ENCODE measurements at places on chromosomes 5 and 9.

GRCh38 chr5:169745441-169746146 is 108.5 kb downstream of the DOCK2 start:
- DNase-seq: no peak

DNA sequence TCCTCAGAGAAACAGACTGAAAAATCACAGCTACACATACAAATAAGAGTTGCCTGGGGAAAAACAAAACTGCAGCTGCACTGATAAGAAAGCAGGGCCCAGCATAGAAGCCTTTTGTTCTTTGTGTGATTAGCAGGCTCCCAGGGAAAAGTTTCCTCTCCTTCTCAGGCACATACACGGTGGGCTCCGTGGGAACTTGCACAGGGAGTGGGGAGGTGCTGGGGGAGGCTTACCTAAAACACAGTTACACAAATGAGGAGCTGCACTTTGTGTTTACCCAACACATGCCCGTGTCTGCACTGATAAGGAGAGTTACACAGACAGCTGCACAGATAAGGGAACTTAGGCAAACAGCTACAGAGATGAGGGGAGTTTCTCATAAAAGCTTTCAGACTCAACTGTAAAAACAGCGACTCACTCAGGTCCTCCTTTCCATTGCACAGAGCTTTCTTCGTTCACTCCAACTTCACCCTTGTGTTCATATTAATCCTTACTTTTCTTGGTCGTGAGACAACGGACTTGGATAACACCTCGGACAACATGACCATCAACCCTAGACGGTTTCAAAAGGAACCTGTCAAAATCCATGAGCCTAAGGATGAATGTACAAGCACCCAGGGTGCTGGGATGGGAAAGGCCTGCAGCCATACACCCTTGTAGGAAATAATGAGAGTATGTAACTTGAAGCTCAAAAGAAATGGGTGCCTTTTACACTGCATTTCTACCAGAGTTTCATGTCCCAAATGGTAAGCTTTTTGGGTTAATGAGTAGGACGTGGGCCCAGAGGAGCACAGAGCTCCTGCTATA is 50.8 kb downstream of the SERINC5 start:
- no peak for DNase-seq

DNA sequence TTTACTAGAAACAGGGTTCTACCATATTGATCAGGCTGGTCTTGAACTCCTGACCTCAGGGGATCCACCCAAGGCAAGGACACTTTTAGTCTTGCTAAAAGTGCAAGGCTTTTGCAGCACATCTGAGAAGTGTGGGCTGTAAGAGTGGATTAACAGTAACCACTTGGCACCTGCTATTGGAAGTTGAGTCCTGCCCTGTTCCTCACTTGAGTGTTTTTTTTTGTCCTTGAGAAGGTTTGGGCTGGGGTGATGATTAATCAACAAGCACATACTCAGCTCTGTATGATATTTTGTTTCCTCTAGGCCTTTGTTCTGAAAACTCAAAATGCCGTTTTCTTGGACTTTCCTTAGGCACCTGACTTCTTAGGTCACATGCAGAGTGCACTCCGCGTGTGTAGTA is 37.4 kb downstream of the SNX30 start:
- DNase-seq: no peak

GRCh38 chr5:175765858-175766257 is 105.5 kb upstream of the CPLX2 start:
- no peak for DNase-seq

- no peak for DNase-seq
These were observed 377.6 kb downstream of the DNAH5 start for GRCh38 chr5:13566871-13567339.

DNA sequence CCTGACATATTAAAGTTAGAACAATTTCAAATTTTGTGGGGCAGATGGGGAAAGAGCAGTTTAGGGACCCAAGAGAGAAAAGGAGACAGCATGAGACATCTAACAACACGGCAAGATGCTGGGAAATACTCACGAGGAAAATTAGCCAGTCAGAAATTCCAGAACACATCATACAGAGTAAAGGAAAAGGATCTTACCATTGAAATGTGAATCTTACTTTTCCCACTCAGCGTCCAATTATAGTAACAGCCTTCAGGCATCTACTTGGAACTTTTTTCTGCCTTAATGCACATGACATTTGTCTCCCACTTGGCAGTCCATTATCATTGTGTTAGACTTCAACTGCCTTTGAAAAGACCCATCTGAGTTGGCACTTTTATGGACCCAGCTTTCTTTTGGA is 189.7 kb upstream of the SLC27A6 start:
- DNase-seq: no peak

DNA sequence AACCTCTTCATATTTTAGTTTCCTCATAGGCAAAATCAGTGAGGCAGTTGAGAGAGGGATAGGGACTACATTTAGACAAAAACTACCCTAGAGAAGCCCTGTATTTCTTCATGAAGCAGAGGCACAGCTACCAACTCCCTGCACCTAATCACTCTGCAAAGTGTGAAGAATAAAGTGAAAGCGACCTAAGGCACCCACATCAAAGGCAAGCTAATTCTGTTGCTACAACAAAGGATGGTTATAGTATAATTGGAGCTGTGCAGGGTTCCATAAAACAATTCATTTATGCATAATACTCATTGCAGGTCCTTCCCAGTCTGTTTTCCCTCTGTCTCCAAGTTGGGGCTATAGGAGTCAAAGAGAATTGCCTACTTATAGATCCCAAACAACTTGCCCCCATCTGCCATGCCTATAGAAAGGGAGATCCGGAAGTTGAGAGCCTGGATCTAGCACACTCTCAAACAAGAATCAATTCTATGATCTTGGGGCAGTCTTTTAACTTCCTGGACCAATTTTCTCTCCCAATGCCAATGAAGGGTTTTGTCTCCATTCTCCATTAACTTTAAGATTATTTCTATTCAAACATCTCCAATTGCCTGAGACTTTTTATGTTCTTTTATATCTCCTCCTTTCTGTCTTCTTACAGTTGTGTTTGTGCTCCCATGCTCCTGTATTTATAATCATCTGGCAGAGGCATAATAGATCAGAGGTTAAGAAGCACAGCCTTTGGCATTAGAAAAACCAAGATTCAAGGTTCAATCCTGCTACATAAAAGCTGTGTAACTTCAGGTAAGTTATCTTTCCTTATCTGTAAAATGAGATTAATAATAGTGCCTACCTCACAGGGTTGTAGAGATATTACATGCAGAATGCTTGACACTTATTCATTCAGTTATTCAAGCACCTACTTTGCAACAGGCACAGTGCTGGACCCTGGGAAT is 56.0 kb upstream of the PTGER4 start:
- DNase-seq: peak; percentile 12

GRCh38 chr5:73312872-73313510 is 135.6 kb downstream of the FOXD1 start:
- no peak for DNase-seq

GRCh38 chr9:90799271-90799852 is 2.3 kb upstream of the SYK start:
- no peak for DNase-seq

- no peak for DNase-seq
These were observed 41.1 kb upstream of the TEX48 start for GRCh38 chr9:114722937-114723620.

- no peak for DNase-seq
These were observed 17.3 kb downstream of the PTGES start for GRCh38 chr9:129735546-129735945.

GRCh38 chr9:10678790-10679189 is 66.0 kb upstream of the PTPRD start:
- DNase-seq: no peak

DNA sequence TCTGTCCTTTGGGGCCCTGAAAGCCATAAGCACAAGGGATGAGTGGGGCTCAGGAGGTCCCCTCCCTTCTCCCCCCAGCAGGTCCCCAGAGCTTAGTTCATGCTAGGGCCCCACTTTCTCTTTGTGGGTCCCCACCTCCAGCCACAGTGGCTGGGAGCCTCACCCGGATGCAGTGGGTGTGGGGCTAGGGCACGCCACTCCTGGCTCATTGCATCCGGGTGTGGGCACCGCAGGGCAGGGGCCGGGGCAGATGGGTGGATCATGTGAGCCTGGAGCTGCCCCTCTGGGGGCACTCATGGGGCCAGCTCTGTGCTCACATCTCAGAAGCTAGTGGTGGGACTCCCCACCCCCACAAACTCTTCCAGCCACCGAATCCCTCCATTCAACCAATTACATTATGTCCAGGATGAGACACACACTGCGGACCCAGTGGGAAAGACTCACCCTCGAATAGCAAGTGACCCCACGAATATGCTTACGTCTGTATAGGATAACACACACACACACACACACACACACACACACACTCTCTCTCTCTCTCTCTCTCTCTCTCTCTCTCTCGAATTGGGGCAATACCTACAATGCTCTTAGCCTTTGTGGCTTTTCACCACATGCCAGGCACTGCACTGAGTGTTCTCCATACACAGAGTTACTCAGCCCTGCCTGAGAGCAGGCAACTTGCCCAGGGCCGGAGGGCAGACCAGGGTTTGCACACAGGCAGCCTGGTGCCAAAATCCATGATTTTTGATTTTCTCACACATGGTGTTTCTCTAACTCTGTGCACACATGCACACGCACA is 16.8 kb upstream of the PHYKPL start:
- DNase-seq: no peak

GRCh38 chr5:6458833-6459232 is 10.2 kb downstream of the UBE2QL1 start:
- no peak for DNase-seq

GRCh38 chr9:73172901-73173215 is 21.2 kb downstream of the ANXA1 start:
- DNase-seq: no peak

DNA sequence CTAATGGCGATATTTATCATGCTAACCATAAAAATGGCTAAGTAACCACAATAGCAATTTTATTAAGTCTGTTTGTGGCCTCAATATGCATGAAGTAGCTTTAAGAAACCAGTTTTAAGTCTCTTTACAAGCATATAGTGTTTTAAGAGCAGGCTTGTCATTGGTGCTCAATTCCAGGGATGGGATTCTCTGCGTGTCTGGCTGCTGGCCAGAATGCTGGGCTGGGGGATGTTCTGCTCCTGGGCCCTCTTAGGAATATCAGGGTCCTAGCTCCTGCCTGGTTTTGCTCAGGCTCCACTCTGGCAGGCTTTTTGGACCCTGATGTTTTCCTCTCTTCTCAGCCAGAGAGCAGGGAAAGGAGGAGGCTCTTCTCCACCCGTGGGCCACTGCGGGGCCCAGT is 127.2 kb downstream of the PDE8B start:
- no peak for DNase-seq

GRCh38 chr5:34455098-34455497 is 201.0 kb upstream of the RAI14 start:
- no peak for DNase-seq

- no peak for DNase-seq
These were observed 138.5 kb downstream of the SLIT3 start for GRCh38 chr5:169162407-169162806.

- DNase-seq: no peak
These were observed 2.8 kb downstream of the PURA start for GRCh38 chr5:140116716-140117115.

- DNase-seq: no peak
These were observed 260.4 kb downstream of the DEPDC1B start for GRCh38 chr5:60439552-60439951.

DNA sequence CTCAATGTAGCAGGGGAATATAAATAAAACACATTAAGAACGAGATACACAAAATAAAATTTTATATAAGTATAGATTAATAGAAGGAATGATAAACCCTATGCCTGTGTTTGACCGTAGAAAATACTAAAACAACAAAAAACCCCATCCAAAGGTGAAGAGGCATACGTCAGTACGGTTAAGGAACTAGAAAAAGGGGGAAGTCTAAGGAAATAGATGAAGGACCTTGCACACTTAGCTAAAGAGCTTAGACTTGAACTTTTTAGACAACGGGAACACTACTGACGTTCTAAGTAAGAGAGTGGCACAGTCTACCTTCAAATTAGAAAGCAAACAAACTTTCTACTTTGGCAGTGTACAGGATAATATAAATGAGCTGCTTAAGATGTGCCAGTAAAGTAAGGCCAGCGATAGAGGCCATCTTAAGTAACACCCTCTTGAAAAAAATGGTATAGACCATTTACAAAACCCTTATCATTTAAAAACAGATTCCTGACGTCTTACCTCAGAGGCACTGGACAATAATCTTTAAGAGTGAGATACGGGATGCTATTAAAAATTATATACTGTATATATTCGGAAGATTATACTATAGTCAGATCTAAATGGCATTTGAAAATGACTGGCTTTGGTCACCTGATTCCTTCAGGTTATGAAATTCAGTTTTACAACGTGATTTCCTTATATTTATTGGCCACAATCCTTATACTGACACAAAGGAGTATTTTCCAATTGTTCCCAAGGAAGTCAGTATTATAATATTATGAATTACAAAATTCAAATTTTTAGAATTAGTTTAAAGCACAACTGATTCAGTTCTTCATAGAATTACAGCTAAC is 8.5 kb downstream of the PANK3 start:
- no peak for DNase-seq

DNA sequence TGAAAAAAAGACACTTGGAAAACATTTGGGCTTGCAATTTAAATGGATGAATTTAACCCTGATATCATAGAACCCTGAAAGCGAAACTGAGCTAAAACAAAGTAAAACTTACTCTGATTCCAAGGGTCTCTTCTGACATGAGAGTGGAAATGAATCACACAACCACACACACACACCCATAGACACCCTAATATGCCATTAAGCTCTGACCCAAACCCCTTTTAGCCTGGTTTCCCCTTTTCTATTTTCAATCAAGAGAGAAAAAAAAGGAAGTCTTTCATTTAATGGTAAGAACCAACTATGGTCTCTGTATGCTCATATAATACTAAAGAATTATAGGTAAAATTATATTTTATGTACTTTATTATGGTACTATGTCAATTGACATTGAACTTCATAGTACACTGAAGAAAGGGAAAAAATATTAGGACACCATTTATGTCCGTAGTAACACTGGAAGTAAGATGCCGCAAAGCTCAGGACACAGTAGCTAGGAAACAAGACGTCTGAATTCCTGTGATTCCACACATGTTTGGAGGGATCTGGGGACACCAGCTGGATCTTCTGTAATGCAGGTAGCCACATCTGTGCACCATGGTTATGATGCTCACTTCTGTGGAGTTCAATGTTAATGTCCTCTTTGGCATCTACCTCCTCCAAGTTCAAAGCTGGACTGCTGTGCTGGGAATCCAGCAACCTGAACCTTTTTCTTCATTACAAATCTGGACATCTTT is 95.8 kb downstream of the PCSK1 start:
- DNase-seq: no peak

- DNase-seq: no peak
These were observed 86.3 kb upstream of the C9orf72 start for GRCh38 chr9:27659571-27659970.

- no peak for DNase-seq
These were observed 86.4 kb downstream of the ADRB2 start for GRCh38 chr5:148912714-148913398.

Data from stimulated activated CD4-positive, alpha-beta T cell treated with anti-CD3 and anti-CD28 coated beads, Interleukin-4, amount 100 ng/mL, for 4 hours (primary cell).